ENCODE measurements at places on chromosomes 12 and 14.

DNA sequence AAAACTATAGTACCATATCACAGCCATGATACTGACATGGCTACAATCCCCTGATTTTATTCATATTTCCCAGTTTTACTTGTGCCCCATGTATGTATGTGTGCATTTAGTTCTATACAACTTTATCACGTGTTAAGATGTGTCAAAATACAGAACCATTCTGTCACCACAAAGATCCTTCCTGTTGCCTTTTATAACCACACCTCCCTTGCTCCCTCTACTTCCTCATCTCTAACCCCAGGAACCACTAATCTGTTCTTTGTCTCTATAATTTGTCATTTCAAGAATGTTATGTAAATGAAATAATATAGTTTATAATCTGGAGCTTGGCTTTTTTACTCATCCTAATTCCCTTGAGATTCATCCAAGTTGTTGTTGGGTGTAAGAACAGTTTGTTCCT, 358.4 kb downstream of the DPF3 start:
- DNase-seq = no peak

GRCh38 chr12:120825337-120825736, 78.8 kb downstream of the SPPL3 start:
- no peak for DNase-seq

DNA sequence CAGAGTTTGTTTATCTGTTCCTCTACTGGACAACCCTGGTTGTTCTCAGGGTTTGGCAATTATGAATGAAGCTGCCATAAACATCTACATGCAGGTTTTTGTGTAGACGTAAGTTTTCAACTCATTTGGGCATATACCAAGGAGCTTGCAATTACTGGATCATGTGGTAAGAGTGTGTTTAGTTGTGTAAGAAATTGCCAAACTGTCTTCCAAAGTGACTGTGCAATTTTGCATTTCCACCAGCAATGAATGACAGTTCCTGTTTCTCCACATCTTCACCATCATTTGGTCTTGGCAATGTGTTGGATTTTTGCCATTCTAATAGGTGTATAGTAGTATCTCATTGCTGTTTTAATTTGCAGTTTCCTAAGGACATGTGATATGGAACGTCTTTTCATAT, 39.8 kb upstream of the FBXO33 start:
- DNase-seq = no peak

DNA sequence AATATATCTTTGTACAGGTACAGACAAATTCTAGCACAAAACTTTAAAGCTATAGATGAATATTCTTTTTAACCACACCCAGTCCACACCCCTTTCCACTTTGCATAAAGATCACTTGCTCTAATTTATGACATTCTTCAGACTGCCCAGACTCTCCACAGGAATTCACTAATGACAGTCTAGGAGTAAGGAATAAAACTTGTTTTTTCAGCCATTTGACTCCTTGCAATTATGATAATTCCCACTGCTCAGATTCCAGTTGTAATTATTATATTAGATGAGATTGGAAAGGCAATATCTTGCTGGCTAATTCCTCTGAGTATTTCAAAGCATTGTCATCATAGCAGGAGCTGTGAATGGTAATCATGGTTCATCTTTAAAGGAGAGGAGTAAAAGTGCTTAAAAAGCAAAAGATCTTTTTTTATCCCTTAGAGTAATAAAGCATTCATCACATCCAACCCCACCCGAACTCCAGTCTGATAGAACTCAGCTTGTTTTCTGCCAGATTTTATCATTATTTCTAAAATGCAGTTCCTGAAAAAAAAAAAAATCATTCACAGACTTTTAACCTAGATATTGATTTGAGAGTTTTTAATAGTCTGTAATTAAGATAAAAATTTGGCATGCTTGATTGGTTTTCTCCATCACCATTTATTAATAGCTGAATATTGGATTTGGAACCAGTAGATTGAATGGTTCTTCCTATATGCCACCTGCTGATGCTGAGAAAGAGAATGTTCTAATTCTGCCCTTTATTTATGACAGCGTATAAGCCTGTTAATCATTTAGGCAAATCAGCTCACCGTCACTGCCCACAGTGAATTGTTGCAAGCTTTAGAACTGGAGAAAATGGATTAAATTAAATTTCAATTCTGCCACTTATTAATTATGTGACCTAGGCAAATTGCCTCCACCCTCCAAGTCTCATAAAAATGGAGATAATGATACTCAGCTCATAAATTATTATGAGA, 93.9 kb upstream of the RASSF8 start:
- DNase-seq = no peak

DNA sequence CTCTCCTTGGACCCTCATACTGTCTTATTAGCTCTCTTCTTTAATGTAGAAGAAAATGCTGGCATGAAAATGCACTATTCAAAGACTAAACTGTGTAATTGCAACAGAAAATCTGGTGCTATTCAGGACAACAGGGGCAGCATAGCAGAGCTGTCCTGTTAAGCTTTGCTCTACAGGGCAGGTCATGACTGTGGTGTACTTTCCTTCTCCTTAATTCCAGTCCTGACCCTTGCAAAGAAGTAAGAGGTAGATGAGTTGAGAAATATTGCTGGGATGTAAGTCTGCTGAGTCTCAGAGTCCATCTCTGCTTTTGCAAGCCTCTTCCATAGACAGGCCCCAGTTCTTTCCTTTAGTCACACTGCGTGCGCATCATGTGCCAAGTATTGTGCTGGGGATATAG, 52.6 kb upstream of the STK38L start:
- no peak for DNase-seq

DNA sequence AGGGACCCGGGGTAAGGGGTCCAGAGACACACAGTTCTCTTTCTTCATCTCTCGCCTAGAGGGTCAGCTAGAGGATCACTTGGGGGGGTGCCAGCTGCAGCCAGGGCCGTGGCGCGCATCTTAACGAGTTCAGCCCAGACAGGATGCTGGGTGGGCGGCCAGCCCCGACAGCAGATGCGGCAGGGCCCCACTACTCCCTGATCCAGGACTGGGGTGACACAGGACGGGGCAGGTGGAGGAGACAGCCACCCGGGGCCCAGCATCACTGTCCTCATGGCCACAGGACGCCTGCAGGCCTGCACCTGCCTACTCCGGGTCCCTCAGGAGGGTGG, 12.8 kb downstream of the AKT1 start:
- no peak for DNase-seq

GRCh38 chr14:75724414-75725204, 63.6 kb downstream of the TTLL5 start:
- no peak for DNase-seq

DNA sequence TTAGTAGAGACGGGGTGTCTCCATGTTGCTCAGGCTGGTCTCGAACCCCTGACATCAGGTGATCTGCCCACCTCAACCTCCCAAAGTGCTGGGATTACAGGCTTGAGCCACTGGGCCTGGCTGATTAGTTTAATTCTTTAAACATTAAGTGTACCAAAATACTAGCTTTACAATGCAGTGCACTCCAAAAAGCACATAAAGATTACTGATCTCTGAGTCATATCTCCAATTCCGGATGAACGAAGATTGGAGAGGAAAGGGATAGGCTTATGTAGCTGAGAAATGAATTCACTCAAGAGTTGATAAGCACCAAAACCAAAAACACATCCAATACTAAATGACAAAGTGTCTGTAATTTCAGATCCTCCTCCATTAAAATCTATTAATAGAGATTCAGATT, 15.1 kb downstream of the NAV3 start:
- DNase-seq = no peak

GRCh38 chr14:75499084-75499875, 23.0 kb upstream of the BATF start:
- no peak for DNase-seq

DNA sequence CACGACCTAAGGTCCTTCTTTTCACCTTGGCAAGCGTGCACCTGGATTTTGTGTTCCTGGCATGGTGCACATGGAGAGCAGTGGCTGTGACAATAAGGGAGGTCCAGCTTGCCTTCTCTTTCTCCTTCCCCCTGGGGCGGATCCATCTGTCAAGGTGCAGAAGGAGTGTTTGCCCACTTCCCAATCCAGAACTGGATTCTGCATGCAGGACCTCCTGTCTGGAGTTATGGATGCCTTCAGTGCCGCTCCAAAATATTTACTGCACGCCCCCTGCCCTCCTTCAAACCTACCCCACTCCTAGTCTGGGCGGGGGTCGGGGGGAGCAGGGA, 192.7 kb downstream of the DPF3 start:
- DNase-seq = no peak

GRCh38 chr14:101889366-101889765, 75.0 kb upstream of the DYNC1H1 start:
- no peak for DNase-seq

- DNase-seq = peak; percentile 81
Observed at GRCh38 chr12:132429946-132430643, 59.9 kb upstream of the FBRSL1 start.

DNA sequence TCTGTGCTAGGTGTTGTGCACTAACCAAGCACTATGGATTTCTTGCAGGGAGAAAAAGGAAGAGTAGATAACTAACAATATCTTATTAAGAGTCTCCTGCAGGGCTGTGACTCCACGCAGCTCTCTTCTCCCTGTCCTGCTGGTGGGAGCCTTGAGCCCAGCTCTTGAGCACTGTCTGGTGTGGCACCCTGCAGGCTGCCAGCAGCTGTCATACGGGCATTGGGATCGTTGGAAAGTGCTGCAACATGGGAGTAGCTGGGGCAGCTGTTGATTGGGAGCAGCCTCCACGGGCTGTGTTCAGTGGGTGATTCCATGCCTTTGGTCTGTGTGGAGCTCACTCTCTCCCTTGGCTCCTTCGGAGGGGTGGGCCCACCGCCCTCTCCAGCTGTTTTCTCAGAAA, 125.3 kb downstream of the FBXL14 start:
- no peak for DNase-seq

DNA sequence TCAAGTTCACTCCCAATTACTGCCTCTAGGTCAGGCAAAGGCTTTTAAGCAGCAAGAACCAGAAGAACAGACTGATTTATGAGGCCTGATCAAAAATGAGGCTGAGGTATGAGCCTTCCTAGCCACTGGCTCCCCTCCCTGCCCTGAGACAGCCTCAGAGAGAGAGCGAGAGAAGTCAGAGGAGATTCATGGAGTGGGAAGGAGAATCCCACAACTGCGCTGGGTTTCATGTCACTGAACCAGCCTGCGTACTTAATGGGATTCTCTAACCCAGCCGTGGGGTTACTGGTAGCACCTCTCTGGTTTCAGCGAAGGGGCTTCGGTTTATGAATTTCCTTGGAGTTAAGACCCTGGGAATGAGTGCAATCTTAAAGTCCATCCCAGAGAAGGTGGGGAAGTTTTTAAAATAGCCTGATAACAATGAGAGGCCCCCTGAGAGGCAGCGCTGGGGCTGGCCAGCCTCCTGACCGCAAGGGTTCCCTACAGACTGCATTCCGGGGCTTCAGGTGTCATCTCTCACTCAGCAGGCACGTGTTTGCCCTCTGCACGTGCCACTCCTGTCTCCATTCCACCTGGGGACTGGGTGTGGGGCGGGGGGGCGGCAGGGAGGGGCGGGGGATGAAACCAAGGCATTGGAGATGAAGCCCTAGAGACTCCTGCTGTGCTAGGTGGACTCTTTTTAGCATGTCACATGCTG, 6.1 kb upstream of the GPRC5A start:
- no peak for DNase-seq

GRCh38 chr12:91380631-91381030, 198.0 kb upstream of the DCN start:
- peak; percentile 85 for DNase-seq

DNA sequence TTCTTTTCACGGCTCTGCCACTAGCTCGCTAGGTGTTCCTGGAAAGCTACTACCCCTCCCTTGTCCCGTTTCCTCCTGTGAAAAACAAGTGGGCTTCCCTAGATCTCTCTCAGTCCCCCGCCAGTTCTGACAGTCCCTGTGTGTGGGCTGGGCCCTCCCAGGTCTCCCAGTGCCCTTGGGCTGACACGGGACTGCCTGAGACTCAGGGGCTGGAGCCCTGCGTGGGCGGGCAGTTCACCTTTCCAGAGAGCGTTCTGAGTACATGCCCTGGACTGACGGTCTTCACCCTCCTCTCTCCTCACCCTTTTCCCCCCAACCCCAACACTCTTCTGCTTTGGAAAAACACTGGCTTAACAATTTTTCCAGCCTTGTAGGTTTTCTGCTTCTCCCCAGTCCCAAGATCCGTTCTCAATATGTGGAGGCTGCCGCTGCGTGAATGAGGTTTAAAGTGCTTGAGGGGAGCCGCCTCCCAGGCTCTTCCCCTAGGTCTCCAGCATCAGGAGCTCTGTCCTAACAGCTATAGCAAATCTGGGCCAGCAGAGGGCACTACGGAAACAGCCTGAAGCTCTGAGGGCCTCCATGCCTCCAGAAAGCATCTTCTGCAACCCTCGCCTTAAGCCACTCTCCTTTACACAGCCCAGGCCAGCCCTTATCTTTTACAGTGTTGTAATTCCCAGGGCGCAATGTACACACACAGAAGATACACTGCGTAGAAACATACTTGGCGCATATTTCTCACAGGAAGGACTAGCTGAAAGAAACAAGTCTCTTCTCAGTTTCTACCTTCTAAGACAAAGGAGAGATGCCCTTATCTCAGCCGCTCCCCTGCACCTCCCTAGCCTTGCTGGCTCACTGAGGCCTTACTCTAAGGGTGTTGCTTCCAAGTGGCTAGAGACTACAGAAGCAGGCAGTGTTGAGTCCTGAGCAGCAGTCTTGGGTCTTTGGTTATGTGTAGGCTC, 10.4 kb upstream of the DCD start:
- no peak for DNase-seq

DNA sequence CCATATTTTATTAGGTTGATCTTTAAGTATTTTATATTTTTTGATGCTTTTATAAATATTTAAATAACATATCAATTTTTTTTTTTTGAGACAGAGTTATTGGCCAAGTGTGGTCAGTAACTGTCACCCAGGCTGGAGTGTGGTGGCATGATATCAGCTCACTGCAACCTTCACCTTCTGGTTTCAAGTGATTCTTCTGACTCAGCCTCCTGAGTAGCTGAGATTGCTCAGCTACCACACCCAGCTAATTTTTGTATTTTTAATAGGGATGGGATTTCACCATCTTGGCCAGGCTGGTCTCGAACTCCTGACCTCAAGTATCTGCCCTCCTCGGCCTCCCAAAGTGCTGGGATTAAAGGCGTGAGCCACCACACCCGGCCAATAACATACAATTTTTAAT, 71.1 kb downstream of the FUT8 start:
- DNase-seq = no peak

DNA sequence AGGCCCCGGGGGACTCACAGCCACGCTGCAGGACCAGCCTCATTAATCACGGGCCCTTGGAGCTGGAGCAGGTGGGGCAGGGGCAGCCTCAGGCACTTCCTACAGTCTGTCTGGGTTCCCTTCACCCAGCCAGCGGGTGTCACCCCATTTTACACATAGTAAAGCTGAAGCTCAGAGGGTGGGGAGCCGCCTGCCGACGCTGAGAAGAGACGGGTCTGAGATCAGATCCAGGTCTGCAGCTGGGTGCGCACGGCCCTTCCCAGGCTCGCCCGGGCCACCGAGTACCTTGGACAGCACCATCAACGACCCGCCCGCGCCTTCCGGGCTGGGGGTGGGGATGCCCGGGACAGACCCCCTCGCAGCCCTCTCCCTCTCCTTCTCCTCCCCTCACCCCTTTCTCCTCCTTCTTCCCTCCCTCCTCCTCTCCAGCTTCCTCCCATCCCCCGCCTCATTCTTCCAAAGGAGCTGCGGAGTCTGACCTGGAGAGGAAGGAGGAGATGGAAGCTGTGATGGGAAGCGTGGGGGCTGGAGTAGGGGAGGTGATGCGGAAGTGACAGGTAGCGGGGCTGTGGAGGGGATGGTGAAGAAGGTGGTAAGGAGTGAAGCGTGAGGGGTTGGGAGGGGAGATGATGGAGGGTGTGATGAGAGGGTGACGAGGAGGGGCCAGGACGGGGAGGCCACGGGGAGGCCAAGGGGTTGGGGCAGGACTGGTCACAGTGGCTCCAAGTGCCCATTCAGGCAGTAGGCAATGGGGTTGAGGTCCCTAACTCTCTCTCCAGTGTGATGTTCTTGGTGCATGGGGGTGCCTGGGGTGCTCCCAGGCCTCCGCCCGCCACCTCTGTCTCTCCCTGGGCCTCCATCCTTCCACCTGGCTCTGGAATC, 8.8 kb downstream of the DTX1 start:
- no peak for DNase-seq
